Heart right ventricle (tissue), 16 donors: ENCODE measurements at places on chromosomes 2 and 18.
A peak's percentile ranks its signal among the peaks of the same experiment; 100 is the strongest.

- no peak for DNase-seq
Measured at GRCh38 chr2:235447210-235447609, 46.6 kb upstream of the AGAP1 start.

DNA sequence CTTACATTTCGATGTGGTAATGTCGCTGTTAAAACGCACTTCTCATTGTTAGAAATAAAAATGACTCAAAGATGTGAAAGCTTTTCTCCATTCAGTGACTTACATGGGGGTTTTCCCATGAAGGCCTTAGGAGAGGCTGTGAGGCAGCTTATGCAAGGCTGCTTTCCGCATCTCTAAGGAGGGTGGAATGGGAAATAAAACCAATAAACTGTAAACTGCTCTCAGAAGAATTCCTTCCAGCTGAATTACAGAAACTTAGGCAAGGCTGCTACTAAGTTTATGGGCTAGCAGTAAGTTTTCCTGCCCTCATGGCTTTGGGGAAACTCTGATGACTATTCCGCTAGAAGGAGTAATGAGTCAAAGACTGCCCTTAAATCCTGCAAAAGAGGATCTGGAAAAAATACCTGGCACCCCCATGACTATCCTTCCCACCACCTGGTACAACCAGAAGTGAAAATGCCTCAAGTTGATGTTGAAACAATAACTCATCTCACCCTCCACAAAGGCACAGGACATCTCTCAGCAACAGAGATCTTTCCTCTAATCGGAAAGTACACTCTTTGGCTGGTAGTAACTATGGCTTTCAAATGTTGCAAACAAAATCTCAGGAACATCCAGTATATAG is 97.7 kb upstream of the SMAD7 start:
- DNase-seq = no peak

- DNase-seq = no peak
Measured at GRCh38 chr2:181430406-181431118, 26.6 kb upstream of the ITGA4 start.

GRCh38 chr2:218030409-218031195 is 27.8 kb upstream of the TNS1 start:
- DNase-seq = no peak

- DNase-seq = no peak
Measured at GRCh38 chr18:74266161-74266560, 25.6 kb downstream of the CYB5A start.

DNA sequence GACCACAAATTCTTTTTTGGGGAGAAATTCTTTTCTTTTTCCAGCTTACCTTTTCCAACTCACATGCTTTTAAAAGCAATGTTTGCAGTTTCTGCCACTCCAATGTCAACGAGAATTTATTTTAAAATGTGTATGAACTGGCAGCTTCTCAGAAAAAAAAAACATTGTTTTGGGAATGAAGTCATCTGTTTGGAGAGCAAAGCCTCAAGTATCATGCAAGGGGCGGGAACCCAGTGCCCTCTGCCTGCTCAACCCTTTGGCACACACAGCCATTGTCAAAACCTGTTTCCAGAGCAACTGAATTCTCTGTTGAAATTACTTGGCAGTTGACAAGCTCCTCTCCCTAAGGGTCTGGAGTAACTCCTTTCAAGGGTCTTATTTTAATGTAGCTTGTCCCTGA is 128.5 kb downstream of the QPCT start:
- no peak for DNase-seq

DNA sequence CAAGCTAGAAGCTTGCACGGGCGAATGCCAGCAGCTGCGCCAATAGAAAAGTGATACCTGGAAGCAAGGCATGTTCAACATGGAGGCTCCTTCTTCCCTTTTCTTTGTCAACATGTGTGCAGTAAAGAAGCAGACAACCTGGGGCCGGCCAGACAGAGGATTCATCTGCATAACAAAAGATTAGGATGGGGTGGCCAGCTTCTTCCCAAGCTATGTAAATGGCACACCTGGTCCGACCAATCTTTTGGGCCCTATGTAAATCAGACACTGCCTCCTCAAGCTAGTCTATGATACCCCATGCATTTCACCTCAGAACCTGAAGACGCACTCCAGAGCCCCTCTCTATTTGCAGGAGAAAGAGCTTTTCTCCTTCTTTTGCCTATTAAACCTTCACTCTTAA is 66.4 kb upstream of the TGFA start:
- no peak for DNase-seq

DNA sequence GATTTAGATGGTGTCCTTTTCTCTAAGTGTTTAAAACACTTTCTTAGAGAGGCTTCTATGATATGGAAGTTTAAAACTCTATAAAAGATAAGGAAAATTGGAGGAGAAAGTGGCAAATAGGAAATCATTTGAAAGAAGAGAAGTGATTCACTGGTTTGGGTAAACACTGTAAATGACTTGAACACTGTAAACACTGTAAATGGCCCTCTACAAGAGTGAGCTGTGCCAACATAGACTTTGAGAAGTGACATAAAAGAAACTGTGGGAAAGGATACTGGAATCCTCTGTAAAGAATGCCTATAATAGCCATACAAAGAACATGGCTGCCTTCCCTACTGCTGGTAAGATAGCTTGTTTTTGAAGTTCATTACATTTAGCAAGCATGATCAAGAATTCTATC is 210.9 kb upstream of the SIX3 start:
- no peak for DNase-seq

- DNase-seq = no peak
Measured at GRCh38 chr2:235055891-235056516, 104.2 kb downstream of the SH3BP4 start.

DNA sequence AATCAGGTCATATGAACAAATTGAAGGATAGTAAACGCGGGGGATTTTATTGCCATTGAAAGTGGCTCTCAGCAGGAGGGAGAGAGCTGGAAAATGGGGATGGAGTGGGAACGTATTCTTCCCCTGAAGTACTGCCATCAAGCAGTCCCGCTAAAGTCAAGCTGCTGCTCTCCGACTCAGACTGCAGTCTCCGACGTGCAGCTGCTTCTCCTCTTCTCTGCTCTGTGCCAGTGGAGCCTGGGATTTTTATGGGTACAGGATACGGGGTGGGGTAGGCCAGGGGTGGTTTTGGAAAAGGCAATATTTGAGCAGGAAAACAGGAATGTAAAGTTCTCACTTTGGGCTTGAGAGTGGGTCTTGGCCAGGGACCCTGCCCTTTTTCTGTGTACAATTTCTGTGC is 33.0 kb downstream of the KCTD18 start:
- no peak for DNase-seq

- no peak for DNase-seq
Measured at GRCh38 chr2:190646780-190647522, 1.9 kb upstream of the NAB1 start.

GRCh38 chr2:183031911-183032794 is 6.1 kb downstream of the NCKAP1 start:
- no peak for DNase-seq

GRCh38 chr18:6994056-6994770 is 123.4 kb downstream of the LAMA1 start:
- DNase-seq = no peak

DNA sequence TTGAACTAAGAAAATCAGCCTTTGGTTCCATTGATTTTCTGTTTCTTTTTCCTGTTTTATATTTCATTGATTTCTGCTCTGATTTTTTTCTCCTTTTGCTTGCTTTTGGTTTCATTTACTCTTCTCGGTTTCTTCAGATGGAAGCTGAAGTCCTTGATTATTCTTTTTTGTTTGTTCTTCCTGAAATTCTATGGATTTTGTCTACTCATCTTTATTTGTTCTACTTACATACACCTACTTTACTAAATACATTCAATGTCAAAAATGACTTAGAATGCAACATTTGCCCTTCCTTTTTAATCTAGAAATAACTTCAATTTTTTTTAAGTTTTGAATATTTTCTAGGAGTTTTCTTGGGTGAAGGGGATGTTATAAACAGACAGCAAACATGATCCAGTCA is 612.5 kb downstream of the METTL4 start:
- no peak for DNase-seq

DNA sequence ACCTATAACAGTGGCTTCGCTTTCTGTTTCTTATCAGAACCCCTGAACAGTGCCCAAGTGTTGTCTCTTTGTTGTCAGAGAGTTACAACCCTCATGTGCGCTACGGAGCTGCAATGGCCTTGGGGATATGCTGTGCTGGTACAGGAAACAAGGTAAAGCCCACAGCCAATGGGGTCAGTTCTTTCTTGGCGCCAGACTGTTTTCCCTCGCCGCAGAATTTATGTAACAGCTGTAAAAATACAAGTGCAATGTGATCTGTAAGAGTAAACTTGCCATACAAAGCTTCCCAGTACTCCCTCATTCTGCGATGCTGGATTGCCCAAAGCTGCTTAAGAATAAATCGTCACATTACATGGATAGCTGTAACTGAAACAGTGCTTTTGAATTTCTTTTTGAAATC is 13.9 kb upstream of the HTR2B start:
- DNase-seq = no peak

DNA sequence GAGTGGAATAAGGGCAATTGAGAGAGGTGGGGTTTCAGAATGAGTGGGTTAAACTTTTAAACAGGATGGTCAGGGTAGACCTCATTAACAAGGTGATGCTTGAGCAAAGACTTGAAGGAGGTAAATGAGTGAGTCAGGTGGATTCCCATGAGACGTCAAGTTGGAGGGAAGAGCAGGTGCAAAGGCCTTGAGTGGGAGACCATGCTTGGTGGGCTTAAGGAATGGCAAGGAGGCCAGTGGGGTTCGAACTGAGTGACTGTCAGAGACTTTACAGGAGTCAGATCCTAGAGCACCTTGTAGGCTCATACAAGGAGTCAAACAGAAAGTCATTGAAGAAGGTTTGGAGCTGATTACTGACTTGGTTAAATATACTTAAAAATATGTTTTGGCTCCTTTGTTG is 284.1 kb downstream of the CYRIA start:
- no peak for DNase-seq

DNA sequence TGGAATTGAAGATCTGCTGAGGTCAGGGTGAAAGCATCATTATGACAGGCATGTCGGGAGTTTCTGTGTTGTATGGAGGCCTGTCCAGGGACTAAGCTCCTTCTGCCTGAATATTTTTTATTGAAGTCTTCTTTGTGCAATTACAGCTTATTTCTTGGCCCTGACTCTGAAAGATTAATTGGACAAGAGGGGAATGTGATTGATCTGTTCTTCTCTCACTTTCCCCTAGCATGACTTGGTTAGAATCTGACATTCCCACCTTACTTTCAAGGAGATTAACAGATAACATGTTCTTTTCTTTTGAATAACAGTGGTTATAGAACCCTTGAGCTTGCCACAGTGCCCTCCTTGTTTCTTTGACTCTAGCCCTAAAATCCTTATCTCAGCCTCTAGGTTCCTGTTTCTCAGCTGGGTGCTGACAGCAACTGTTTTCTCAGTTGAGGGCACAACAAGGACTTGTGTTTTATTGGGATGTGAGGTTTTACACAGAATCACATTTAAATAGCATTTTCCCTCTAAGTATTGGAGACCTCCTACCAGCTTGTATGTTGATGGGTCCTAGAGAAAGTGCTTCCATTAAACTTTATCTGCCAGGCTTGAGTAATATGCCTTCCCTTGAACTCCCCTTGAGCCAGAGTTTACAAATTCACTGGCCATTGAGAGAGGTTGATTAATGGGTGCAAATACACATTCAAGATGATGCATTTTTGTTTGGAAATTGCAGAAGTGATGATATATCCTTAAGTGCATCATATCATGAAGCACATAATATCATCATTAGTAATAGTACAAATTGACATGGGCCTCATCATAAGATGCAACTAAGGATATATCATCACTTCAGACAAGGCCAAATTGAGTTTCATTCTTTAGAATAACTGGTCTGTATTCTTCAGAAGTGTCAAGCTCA is 12.5 kb downstream of the TTLL4 start:
- DNase-seq = no peak

- no peak for DNase-seq
Measured at GRCh38 chr18:59065684-59066083, 74.0 kb upstream of the SEC11C start.

- no peak for DNase-seq
Measured at GRCh38 chr2:239839306-239839705, 185.8 kb downstream of the NDUFA10 start.

- peak; percentile 40 for DNase-seq
Measured at GRCh38 chr18:49648326-49648725, 86.5 kb downstream of the LIPG start.

DNA sequence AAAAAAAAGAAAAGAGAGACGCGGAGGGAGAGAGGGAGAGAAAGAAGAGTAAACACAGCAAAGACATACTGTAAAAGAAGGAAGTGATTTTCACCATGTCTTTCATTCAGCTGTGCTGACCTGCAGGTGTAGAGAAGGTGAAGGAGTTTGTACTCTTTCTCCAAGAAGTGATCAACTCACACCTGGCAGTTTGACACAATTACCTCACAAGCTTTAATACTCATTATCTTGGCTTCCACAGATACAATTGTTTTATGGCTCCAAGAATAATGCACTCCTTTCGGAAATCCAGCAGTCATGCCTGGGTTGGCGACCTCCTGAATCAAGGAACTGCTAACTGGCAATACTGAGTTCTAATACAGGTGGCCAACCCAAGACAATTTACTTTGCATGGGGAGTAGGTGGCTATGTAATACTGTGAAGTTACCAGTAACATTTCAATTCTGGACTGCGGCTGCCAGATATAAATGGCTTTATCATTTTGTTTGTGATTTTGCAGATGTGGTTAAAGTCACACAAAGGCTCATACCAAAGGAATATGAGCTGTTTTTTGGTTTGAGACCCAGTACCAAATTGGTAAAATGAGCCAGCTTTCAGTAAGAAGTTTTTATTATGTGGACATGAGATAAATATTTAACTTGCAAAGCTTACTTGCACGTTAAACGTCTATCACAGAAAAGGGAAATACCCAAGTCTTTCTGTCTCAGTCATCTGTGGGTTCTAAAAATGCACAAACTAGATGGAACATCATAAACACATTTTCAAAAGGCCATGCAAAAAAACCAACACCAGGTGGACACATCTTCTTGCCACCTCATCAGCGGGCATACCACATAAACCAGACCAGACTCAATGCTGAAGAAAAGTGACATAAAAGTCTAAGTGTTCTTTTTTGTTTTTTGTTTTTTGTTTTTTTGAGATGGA is 69.3 kb downstream of the NCKAP5 start:
- no peak for DNase-seq

- DNase-seq = no peak
Measured at GRCh38 chr2:220228310-220229006, 601.0 kb downstream of the SLC4A3 start.

DNA sequence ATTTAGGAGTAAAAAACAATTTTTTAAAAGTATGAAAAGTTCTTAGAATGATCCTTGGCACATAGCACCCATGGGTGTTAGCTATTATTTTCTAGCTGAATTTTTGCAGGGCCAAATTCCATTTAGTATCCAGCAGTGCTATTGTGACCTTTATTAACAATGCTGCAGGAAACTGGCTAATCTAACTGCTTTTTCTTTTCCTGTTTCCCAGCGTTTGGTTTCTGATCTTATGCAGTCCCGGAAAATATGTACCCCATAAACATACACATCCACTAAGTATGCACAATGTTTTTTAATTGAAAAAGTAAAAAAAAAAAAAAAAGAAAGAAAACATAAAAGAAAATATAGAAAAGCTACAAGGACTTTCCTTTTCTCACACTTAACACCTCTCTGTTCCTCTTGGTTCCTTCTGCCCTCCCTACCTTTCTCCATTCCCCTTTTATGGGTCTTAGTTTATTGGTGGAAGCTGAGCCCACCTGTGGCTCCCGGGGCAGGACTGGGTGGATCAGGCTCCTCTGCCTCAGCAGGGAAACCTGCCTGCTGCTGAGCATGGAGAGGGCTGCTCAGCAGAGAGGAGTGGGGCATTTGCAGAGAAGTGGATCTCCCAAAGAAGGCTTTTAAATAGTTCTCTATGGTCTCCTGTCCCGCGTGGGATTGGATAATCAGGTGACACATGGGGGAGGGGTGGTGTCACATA is 9.3 kb upstream of the SLC16A14 start:
- no peak for DNase-seq

GRCh38 chr2:37870829-37871228 is 54.3 kb upstream of the RMDN2 start:
- no peak for DNase-seq
